H1 (cell line): ENCODE measurements at places on chromosomes 3 and 15. TPM values are rescaled to one million over a fixed set of nuclear protein-coding genes. Genes with fewer than 3 reads are reported as not detected.

The SH3GL3 gene
- 16.3 and 19.1 TPM in 2 replicates for total RNA-seq

The OGG1 gene
- total RNA-seq, result 29.6 and 31.2 TPM in 2 replicates

DNA sequence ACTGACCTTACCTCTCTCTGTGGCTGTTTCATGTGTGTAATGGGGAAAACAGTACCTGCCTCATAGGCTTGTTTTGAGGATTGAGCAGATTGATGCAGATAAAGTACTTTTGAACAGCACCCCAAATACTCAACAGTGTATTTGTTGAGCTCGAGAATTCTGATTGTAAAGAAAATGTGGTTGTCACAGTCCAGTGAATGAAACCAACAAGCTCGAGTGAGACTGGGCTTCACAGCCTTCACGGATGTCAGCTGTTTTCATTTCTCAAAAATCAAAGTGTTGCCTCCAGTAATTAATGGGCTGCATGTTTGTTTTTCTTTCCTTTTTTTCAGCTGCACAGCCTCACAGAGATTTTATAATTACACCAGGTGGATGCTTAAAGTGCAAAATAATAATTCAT is 43.7 kb downstream of the PARP15 start:
- no peaks in the 10 kb centered on the region for H3K27me3 ChIP-seq
- no peak for DNase-seq
- no peaks in the 10 kb centered on the region for H3K36me3 ChIP-seq
- no peak overlapping the region for H3K4me3 ChIP-seq
- no peak overlapping the region for H3K27ac ChIP-seq
- no peaks in the 10 kb centered on the region for H3K4me1 ChIP-seq

GRCh38 chr3:102112704-102113230 is 263.5 kb downstream of the NFKBIZ start:
- no peak overlapping the region for H3K27ac ChIP-seq
- no peak overlapping the region for H3K4me3 ChIP-seq
- H3K27me3 ChIP-seq, result no peaks in the 10 kb centered on the region
- H3K4me1 ChIP-seq, result no peaks in the 10 kb centered on the region

GRCh38 chr3:56145410-56145809 is 322.9 kb downstream of the ERC2 start:
- no peaks in the 10 kb centered on the region for H3K36me3 ChIP-seq
- no peak overlapping the region for H3K27ac ChIP-seq
- H3K4me1 ChIP-seq, result no peaks in the 10 kb centered on the region

DNA sequence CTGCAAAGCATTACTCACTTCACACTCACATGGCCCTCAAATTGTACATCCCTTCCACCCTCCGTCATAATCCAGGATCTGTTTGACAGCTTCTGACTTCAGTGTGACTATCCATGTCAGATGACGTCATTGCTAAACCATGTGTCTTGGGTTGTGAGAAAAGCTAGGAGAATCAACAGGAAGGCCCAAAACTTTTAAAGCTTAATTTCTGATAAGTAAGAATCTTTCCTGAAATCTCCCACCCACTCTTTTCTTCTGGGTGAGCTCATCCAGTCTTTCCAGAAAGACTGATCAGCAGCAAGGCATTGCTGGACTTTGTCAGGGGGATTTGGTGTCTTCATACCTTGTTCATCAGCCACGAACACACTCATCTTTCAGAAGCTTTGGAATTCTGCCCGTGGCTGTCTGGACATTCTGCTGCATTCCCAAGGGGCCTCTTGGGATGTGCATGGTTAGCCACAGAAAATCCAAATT is 11.5 kb upstream of the LMCD1 start:
- peaks cover 10% of the 10 kb centered on the region for H3K4me1 ChIP-seq
- no peak overlapping the region for H3K27ac ChIP-seq
- DNase-seq, result no peak
- H3K4me3 ChIP-seq, result no peak overlapping the region

DNA sequence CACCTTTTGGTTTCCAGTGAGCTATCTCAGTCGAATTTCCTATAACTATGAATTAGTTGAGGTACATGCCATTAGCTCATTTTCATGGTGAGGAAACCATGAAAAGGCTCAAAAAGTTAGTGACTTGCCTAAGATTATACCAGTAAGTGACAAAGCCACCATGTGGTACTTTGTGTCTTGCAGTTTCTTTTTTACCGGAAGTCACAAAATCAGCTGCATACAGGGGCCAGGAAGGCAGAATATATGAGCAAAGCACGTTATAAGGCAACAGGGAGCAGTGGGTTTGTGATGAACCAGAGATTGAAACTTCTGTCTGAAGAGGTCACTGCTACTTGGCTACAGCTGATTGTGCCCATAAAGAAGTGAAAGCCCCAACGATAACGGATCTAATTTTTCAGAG is 50.3 kb downstream of the CMTM8 start:
- H3K36me3 ChIP-seq, result no peaks in the 10 kb centered on the region
- no peaks in the 10 kb centered on the region for H3K27me3 ChIP-seq
- 0 out of 2 replicates have a peak, but pooled peaks cover 2% of the 10 kb centered on the region for H3K4me1 ChIP-seq
- no peak overlapping the region for H3K4me3 ChIP-seq
